D721Med (cell line): ENCODE measurements at places on chromosomes 2 and 18.

- no peak for DNase-seq
Observed at GRCh38 chr2:225165052-225165451, 122.8 kb upstream of the DOCK10 start.

GRCh38 chr18:12491611-12492435 lies 84.1 kb downstream of the PRELID3A start:
- DNase-seq: no peak

- DNase-seq: no peak
Observed at GRCh38 chr2:199325881-199326280, 131.9 kb downstream of the SATB2 start.

DNA sequence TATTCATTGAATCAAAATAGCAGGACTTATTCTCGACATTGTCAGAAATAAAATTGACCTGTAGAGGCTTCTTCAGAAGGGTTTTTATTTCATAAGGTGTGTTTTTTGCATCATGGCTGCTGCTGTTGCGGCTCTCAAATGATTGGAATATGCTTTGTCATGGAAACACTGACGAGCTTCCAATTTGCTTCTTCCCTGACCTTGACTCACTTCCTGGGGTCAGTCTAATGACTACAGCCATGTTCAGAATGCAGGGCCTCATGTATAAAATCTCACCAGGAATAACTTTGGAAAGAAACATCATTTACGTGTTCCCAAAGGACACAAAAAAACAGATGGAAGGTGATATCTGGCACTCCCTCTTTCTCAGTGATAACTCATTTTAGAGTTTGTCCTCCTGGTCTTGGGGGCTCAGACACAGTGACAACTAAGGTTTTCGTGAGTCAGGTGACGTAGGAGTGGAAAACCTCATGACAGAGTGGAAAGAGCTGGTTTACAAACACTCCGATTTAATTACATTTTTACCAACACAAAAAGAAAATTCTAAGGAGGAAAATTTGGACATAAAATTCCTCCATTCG lies 467.0 kb upstream of the RAB12 start:
- DNase-seq: no peak

DNA sequence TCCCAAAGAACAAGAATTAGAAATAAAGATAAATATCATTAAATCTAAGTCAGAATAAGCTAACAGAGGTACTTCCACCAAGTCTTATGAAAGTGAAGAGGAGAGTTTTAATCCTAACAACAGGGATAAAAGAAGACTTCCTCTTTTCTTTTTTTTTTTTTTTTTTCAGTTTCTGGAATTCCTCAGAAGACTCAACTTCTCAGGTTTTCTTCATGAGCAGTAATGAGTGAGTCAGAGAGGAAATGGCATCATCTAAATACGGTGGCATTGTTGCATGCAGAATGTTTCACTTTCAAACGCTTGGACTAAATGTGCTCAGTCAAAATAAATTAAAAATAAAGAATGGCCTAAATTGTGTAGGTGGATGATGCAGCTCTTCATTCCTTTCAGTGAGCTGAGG lies 45.6 kb upstream of the ARHGAP15 start:
- DNase-seq: no peak

DNA sequence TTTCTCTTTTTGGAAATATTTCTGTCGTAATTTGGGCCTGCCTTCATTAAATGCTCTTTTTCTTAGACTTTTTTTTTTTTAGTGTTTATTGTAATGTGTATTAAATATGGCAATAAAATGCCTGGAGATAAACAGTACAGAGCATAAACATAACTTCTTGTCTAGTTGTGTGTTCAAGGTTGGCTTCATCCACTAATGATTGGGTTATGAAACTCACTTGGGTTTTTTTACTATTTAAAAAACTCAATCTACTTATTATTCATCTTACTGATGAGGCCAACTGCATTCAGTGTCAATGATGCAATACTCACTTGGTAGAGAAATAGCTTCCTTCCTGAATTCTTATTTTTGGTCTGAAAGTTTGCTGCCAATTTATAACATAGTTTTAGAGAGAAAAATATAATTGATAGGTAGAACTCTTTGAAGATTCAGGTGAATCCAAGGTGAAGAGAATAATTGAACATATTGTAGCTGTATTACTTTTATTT lies 144.2 kb upstream of the NABP1 start:
- DNase-seq: no peak

DNA sequence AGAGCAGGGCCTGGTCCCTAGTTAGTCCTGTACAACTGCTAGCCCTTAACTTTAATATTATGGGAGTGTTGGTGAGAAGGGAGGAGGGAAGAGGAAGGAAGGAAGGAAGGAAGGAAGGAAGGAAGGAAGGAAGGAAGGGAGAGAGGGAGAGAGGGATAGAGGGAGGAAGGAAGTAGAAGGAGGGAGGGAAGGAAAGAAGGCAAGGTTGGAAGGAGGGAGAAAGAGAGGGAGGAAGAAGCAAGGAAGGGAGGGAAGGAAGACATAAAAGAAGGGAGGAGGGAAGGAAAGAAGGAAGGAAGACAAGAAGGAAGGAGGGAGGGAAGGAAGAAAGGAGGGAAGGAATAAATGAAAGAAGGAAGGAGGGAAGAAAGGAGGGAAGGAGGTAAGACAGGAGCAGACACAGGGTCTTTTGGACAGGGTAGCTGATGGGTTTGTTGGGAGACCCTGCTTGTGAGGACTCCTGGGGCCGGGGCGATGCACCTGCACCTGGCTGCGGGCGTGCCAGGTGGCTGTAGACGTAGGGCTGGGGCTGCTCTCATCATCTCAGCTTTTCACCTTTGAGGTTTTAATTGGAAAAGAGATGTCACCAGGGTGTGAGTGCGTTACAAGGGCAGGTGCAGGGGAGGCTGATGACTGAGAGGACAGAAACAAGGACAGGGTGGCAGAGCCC lies 5.9 kb upstream of the POMC start:
- DNase-seq: no peak

DNA sequence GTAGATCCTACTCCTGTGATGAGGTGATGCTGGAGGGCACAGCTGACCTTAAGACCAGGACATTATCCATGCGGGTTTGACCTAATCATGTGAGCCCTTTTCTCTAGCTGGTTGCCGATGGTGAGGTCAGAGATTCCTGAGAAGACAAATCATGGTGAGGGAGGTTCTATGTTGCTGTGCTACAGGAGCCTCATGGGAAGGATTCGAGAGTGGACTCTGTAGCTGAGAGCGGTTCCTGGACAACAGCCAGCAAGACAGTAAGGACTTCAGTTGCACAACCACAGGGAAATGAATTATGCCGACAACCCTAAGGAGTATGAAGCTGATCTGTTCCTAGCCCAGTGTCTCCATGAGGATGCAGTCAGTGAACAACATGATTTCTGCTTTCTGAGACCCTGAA lies 80.4 kb downstream of the EPB41L3 start:
- no peak for DNase-seq

DNA sequence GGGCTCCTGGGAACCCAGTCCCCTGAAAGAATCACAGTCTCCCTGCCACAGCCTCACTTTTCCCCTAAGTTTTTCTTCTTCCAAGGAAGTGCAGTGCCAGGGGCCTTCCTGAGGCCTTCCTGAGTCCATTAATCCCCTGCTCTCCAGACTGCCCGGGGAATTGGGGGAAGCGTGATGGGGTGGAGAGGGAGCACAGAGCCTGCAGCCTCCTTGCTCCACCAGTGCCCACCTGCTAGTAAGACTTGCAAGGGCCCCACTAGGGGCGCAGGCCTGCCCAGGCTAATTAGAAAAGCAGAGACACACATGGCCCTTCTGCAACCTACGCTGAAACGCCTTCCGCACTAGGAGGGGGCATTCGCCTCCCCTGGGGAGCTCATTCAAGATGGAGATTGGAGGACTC lies 110.6 kb downstream of the MRO start:
- DNase-seq: no peak

GRCh38 chr18:71329114-71329513 lies 1040.3 kb downstream of the SOCS6 start:
- DNase-seq: no peak

DNA sequence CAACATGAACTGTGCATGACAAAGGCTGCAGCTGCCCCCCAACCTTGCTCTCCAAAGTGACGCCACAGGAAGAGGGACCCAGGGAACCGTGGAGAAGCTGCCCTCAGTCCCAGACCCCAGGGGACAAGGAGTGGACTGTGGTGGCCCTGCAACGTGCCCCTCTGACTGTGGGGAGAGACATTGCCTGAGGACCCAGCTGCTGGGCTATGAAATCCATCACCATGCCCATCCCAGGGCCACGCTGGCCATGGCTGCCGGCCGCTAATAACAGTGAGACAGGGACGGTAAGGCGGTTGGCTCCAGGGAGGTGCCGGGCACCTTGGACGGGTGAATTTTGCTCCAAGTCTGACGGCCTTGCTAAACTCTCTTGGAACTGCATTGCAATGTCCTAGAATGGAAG lies 211.3 kb upstream of the HDAC4 start:
- DNase-seq: no peak

DNA sequence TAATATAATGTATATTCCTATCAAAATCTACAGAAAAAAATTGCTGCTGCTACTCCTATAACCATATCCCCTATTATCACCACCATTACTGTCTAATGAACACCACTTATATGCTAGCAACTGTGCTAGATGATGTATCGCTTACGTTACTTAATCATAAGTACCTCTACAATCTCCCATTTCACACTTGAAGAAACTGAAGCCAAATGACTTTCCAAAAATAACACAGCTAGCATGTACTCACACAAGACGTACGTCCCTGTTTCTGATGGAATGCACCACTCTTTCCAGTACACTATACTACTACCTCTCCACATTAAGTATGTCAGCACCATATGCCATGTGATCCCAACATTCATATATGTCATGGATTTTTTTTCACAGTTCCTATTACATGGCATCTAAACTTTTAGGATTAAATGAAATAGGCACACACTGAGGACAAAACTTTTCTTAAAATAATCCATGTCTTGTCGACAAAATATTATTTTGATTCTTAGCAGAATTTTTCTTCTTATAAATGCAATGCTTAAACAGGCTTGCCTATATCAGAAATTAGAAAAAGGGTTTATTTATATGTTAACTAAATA lies 112.8 kb downstream of the NBAS start:
- no peak for DNase-seq

DNA sequence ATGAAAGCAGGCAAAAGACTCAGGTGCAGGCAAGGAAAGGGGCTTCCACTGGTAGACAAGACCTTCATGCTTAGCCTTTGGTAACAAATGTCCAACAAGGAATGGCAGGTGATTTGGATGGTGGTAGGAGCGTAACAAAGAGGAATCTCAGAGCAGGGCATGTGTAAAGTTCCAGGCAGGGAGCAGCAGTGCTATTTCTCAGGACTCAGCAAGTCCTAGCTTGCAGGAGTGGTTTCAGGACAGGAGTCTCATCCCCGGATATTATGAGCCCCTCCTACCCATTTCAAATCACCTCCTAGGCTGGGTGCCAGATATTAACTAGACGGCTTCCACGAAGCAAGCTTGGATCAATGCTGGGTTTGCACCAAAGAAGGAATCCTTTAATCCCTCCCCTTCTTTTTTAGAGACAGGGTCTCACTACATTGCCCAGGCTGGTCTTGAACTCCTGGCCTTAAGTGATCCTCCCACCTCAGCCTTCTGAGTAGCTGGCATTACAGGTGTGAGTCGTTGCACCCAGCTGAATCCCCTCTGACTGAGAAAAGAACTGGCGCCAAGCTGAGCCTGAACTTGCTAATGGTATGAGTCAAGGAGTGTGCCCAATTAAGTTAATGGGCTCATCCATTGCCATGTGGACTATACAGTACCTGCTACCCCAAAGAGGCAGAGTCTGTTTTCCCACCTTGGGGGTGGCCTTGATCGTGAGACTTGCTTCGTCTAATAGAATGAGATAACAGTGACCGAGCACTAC lies 190.3 kb downstream of the ARL4C start:
- no peak for DNase-seq

GRCh38 chr18:10011061-10011460 lies 97.2 kb downstream of the VAPA start:
- no peak for DNase-seq

- DNase-seq: no peak
Observed at GRCh38 chr2:35585972-35586371, 769.6 kb upstream of the CRIM1 start.

GRCh38 chr2:155151945-155152344 lies 453.4 kb downstream of the KCNJ3 start:
- DNase-seq: no peak

- no peak for DNase-seq
Observed at GRCh38 chr2:227479865-227480475, 8.0 kb downstream of the AGFG1 start.

GRCh38 chr2:189477756-189478155 lies 36.5 kb downstream of the WDR75 start:
- no peak for DNase-seq

DNA sequence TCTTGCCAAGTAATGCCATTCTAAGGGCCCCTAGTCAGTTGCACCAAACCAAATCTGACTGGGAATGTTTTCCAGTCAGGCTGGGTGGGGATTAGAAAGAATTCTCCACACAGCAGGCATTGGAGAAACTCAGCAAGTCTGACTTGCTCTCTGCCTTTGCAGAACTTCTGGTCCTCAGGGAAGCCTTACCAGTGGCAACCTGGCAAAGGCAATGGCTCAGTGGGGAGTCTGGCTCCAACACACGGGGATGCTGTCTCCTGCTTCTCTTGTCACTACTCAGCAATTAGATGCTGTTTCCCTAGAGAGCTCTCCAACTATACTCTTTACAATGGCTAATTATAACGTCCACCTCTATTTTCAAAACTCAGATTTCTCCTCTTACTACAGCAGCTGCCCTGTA lies 810.7 kb downstream of the LRRTM4 start:
- DNase-seq: no peak

GRCh38 chr2:169999054-169999453 lies 171.8 kb downstream of the UBR3 start:
- no peak for DNase-seq

GRCh38 chr18:44510390-44510789 lies 170.3 kb upstream of the SETBP1 start:
- no peak for DNase-seq

DNA sequence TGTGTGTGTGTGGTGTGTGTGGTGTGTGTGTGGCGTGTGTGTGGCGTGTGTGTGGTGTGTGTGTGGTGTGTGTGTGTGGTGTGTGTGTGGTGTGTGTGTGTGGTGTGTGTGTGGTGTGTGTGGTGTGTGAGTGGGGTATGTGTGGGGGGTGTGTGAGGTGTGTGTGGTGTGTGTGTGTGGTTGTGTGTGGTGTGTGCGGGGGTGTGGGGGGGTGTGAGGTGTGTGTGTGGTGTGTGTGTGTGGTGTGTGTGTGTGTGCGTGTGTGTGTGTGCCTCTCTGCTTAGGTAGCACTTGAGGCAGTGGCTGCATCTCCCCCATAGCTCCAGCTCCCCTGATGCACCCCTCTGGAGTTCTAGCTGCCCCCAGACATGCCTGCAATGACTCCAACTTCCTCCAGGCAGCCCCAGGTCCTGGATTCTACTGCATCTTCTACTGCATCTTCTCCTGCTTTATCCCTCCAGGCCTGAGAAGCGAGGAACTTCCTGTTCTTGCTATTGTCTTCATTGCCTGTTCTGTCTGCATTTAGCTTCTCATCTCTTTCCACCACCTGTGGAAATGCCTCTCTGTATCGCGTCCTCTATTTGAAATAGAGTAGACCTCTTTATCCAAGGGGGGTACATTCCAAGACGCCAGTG lies 22.2 kb upstream of the MLPH start:
- DNase-seq: no peak

DNA sequence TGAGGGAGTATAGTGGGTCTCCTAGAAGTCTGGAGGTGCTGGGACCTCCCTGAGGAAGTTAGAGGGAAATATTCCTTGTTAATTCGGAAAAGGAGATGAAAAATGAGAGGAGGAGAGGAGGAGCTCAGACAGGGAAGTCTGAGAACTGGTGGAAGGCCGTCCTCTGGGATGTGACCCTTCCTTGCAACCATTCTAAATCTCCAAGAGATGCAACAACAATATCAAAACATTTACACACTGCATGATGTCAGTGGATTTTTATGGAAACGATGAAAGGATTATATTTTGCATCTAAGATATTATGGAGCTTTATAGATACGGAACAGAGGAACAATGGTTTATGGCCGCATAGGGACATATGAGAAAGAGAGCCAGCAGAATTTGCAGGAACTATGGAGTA lies 49.8 kb upstream of the COBLL1 start:
- no peak for DNase-seq
